ENCODE measurements at places on chromosomes 1 and 21. TPM values are rescaled to one million over a fixed set of nuclear protein-coding genes. Genes with fewer than 3 reads are reported as not detected.

DNA sequence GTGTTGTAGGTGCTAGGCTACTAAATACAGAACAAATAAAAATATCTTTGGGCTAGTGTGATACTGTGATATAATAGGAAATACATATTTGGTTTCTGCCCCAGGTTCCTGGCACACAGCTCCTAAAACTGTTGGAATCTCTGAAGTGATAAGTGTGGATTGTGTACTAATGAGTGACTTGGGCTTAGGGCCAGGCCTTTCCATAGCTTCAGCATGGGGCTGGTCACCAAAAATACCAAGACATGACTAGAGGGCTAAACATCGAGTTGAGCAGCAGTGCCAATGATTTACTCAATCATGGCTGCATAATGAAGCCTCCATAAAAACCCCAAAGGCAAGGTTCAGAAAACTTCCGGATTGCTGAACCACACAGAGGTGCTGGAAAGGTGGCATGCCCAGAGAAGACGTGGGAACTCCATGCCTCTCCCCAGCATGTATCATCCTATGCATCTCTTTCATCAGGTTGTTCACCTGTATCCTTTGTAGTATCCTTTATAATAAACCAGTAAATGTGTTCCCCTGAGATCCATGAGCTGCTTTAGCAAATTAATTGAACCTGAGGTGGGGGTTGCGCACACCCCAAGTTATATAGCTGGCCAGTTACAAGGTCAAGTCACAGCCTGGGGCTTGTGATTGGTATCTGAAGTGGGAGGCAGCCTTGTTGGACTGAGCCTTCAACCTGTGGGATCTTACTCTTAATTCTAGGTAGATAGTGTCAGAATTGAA lies 51.6 kb downstream of the ZMYM4 start:
- no peak overlapping the region for H3K27ac ChIP-seq
- DNase-seq: peak; percentile 74
- no peaks in the 10 kb centered on the region for H3K36me3 ChIP-seq

DNA sequence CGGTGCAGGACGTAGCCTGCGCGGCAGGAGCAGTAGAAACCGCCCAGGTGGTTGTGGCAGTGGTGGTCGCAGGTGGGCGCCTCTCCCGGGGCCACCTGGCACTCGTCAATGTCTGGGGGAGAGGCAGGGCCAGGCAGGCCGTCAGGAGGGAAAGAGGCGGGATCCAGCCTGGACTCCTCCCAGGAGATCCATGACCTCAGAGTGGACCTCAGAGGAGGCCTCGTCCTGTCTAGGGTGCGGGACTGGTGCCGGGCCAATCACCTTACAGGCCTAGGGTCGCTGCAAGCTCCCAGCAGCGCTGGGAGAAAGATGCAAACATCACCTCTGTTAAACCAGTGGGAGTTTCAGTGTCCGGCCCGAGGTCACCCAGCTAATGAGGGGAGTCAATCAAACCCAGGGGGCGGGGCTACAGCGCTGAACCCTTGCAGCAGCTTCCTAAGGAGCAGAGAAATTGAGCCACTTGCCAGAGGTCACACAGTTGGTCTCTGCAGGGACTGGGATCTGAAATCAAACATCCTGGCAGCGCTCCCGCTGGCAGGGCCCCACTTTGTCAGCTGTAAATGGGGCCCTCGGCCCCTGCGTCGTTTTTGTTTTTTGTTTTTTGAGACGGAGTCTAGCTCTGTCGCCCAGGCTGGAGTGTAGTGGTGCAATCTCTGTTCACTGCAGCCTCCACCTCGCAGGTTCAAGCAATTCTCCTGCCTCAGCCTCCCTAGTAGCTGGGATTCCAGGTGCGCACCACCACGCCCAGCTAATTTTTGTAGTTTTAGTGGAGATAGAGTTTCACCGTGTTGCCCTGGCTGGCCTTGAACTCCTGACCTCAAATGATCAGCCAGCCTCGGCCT lies 1.4 kb downstream of the MASP2 start:
- no peaks in the 10 kb centered on the region for H3K27me3 ChIP-seq
- H3K27ac ChIP-seq: no peak overlapping the region
- no peaks in the 10 kb centered on the region for H3K4me1 ChIP-seq
- H3K36me3 ChIP-seq: no peaks in the 10 kb centered on the region
- DNase-seq: no peak

GRCh38 chr1:51750218-51750617 lies 128.3 kb downstream of the NRDC start:
- H3K36me3 ChIP-seq: peaks cover 19% of the 10 kb centered on the region
- no peak overlapping the region for H3K4me3 ChIP-seq
- DNase-seq: peak; percentile 29
- H3K27ac ChIP-seq: no peak overlapping the region

GPBP1L1 gene
- 116 TPM for total RNA-seq

ZSWIM5 gene
- 1.1 TPM for total RNA-seq

IPO13 gene
- total RNA-seq: 31.0 TPM
